CD4-positive, alpha-beta T cell treated with Interleukin-4 for 4 hours (primary cell): ENCODE measurements at places on chromosomes 5 and 9.
A peak's percentile ranks its signal among the peaks of the same experiment; 100 is the strongest.

GRCh38 chr5:175567954-175568353 lies 89.6 kb downstream of the SFXN1 start:
- no peak for DNase-seq

DNA sequence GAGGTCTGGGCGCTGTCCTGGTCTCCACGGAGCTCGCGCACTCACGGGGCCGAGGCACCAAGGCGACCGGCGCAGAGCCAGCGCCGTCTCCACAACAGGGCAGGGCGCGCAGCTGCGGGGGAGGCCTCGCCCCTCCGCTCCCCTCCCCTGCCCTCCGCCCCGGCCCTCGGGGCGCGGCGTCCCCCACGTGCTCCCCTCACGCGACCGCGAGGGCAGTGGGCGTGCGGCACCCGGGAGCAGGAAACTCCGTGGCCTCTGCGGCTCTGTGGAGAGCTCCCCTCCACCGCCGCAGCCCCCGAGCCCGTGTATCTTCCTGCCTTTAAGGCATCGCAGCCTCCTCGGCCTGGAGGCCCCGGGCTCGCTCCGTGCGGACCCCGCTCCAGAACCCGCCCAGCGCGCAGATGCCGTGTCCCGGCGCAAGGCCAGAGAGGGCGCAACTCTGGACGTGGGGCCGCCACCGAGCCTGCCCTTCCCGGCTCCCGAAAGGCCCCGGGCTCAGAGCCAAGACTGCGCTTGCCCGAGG lies 708 bp upstream of the TUBB4B start:
- peak; percentile 72 for DNase-seq

GRCh38 chr9:88772575-88772974 lies 218.7 kb upstream of the S1PR3 start:
- no peak for DNase-seq

GRCh38 chr5:37047947-37048346 lies 171.4 kb downstream of the NIPBL start:
- DNase-seq: no peak

DNA sequence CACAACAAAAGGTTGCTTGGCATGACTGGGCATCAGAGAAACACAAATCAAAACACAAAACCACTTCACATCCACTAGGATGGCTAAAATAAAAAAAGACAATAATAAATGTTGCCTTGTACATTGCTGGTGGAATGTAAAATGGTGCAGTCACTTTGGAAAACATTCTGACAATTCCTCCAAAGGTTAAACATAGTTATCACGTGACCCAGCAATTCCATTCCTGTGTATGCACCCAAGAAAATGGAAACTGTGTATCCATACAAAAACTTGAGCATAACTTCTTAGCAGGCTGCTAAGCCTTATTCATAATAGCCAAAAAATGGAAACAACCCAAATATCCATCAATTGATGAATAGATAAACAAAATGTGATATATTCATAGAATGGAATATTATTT lies 10.2 kb upstream of the SLC46A2 start:
- no peak for DNase-seq

DNA sequence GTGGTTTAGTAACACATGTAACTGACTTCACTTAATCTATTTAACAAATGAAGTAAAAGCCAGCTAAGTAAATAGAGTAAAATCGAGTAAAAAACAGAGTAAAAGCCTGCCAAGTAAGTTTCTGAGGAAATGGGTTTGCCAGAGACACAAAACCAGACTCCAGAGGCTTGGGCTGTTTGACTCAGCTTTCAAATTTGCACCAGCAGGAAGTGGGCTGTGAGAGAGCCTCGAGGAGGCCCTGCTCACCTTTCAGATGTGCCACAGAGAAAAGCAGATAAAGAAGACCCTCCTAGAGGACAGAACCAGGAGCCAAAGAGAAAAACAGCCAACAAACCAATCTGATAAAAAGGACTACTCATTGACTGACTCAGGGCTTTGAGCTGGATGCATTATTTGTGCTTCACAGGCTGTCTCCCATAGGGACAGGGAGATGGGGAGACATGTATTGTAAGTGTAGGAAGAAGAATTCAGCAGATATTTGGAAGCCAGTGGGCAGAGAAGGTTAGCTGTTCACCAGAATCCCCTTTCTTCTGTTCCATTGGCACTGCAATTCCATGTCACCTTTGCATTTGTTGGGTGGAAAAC lies 14.4 kb upstream of the AMACR start:
- peak; percentile 24 for DNase-seq

GRCh38 chr5:95966005-95966404 lies 4.4 kb upstream of the ELL2 start:
- no peak for DNase-seq
